Effector CD8-positive, alpha-beta T cell (primary cell): ENCODE measurements at places on chromosomes 5 and 9.

GRCh38 chr9:129198319-129199043 lies 20.4 kb upstream of the IER5L start:
- no peak for DNase-seq

DNA sequence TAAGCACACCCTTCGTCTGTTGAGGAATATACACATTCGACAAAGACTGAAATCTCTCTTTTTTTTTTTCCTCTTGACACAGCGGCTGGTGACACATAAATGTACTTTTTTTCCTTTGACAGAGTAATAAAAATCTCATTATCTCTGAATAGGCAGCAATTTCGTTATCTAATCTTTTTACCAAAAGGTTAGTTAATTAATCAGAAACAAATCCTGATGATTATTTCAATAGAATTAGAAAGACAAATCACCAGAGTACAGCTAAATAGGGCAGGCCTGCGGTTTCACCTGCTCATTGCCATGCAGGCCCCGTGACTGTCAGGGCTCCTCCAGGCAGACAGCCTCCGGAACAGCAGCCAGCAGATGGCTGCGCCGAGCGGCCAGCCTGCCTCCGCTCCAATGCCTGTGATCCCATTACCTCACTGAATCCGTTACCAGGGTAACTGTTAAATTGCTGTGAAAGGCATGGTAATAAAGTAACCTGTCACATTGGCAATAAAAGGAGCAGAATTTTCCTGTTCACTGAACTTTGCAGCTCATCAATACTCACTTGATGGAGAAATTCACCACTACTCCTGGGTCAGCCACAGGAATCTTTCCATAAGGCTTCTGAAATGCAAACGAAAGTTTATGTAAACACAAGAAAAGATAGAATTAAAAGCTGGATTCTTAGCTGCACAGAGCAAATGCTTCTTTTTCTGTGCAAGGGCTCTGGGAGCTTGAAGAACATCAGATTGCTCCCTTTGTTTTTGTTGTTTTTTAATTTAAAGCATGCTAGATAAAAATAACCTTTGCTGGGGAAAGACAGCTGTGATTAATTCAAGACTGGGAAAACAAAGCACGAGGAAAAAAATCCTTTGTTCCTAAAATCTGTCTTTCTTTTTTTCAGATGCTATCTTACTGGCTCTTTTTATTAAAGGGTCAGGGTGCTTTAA lies 666.4 kb upstream of the ZNF608 start:
- no peak for DNase-seq

DNA sequence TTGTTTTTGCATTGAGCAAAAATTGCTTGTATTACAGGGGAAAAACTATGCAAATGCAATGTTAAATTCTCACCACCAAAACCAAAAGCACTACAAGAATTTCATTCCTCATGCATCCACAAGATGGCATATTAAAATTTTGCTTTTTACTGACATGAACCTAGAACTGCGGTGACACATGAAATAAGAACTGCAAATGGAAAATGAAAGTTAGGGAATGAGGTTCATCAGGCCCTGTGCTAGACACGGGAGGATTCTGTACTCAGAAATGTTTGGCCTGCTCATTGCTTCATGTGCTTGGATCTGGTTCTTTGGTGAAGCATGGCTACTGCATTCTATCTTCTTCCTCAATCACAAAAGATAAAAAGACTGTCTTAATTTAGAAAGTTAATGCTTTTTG lies 9.1 kb upstream of the RFK start:
- DNase-seq = no peak

GRCh38 chr5:143985832-143986515 lies 174.0 kb downstream of the HMHB1 start:
- DNase-seq = no peak

DNA sequence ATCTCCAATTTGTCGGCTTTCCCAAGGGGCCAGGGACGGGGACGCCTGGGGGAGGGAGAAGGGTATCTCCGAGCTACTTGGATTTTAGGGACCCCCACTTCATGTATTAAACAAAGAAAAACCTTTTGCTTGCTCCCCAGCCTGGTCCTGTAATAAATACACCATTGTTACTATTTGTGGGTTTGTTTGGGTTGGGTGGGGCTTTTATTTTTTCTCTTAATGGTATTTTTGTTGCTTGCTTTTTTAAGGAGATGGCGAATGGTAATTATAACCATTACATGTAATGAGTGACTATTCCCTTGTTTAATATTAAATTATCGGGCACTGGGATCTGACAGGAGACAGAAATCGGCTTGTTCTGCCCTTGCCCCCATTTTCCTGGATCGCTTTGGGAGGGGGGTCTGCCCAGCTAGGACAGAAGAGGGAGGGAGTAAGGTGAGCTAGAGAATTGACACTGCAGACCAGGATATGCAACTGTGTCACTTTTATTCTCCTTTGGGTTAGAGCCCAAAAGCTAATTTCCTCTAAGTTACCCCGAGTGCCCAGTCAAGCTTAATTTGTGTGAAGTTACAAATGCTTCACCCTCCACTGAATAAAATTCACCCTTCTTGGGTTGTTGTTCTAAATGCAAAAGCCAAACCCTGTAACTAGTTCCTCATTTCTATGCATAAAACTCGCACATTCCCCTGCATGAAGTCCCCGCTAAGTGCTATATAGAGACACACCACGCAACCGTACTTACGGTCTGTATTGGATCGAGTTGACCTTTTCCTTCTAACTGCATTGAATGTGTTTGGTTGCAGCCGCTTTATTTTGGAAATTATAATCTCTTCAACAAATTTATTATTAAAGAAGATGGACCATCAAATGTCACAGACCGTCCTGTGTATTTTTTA lies 1.6 kb upstream of the ZNF608 start:
- DNase-seq = no peak

DNA sequence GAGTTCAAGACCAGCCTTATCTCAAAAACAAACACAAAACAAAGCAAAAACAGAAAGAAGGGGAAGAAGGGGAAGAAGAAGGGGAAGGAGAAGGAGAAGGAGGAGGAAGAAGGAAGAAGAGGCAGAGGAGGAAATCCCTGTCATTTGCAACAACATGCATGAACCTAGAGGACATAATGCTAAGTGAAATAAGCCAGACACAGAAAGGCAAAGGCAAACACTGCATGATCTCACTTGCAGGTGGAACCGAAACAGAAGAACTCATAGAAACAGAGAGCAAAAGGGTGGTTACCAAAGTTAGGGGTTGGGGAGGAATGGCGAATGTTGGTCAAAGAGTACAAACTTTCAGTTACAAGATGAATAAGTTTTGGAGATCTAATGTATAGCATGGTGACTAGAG lies 135.4 kb downstream of the UGCG start:
- no peak for DNase-seq

GRCh38 chr9:129656795-129657390 lies 8.6 kb upstream of the PRRX2 start:
- DNase-seq = no peak
